ENCODE measurements at places on chromosomes 6 and 20.

DNA sequence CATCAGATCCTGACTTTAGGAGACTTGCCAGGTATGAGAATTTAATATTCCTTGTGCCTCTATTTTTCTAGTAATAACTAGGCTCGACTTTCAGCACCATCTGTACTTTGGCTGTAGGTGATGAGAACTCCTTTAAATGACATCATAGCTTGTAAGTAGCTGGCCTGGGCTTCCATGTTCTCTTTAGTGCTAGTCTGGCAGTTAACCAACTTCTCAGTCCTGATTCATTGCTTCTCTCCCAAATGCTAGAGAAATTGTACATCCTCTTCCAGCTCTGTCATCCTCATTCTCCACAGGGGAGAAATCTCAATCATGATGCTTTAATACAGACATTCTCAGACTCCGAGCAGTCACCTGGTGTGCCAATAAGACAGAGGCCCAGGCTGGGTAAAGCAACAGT lies 143.5 kb upstream of the MOCS1 start:
- no peak for DNase-seq

DNA sequence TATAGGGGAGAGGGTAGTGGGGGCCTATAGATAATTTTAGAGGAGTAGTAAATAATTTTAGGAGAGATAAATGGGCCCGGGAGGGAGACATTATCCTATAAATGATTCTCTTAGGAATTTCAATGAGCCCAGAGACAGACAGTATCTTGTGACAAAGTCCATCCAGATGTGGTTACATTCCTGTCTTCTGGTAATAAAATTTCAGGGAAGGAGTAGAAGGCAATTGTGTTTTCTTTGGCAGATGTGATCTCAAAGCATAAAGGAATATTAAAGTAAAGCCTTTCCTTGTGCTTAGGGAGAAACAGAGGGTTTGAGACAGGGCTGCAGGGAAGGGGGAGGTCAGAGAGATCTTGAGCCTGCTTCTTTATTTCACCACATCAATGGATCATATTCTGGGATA lies 979.8 kb upstream of the GJE1 start:
- DNase-seq, result no peak

GRCh38 chr20:35893942-35894341 lies 60.4 kb downstream of the SCAND1 start:
- DNase-seq, result no peak

GRCh38 chr20:62728781-62729300 lies 20.2 kb downstream of the NTSR1 start:
- DNase-seq, result no peak

DNA sequence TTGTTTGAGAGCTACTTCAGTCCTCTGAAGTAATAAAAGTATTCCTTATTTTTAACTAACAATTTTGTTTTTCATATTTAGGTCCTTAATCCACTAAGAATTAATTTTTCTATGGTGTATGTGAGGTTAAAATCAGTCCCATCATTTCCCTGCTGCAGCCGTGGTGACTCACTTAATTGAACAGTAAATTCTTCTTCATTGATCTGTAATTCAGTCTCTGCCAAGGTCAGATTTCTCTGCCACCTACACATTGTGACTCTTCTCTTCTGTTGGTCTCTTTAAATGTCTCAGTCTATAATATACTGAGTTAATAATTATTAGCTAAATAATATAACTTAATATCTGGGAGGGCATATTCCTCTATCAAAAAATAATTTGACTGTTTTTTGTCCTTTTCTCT lies 262.3 kb downstream of the UTRN start:
- DNase-seq, result no peak

- peak; percentile 17 for DNase-seq
Observed at GRCh38 chr20:58019027-58019849, 209.2 kb downstream of the ANKRD60 start.

- no peak for DNase-seq
Observed at GRCh38 chr6:15420959-15421438, 175.1 kb downstream of the JARID2 start.

DNA sequence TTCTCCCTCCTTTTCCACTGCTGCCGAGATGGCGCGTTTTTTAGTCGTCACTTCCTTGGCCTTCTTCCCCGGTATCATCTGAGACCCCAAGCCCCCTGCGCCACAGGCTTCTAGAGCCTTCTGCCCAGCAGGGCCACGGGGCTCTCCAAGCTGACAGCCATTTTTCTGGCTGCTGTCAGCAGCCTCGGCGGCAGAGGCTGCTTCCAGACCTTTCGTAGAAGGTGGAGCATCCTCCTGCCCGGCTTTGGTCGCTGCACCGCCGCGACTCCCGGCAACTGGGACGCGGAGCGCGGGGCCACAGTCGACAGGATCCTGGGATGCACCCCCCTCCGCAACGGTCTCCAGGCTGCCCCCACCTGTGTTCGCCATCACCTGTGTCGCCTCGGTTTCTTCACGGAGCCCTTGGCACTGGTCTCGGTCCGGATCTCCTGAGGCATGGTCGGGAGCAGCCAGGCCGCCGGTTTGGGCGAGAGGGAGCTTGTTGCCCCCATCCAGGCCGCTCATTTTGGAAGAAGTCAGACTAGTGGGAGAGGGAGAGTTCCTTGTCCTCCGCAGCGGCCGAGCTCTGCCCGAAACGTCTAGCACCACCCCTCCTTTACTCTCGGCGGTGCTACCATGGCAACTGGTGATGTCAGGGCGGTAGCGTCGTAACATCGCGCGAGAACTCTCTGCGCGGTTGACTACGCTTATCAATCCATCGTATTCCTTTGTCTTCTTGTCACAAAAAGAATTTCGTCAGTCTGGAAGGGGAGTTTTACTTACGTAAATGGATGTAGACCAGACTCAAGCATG lies at the start of gene TSPYL4:
Gene TSPYL4 (minus strand): TSS at position 571 of the 792 bp plus-strand sequence. CDS start 67 bp downstream, at position 504.
- DNase-seq, result peak; percentile 94

- peak; percentile 80 for DNase-seq
Observed at GRCh38 chr6:42453031-42453653, 1.4 kb upstream of the TRERF1 start.

DNA sequence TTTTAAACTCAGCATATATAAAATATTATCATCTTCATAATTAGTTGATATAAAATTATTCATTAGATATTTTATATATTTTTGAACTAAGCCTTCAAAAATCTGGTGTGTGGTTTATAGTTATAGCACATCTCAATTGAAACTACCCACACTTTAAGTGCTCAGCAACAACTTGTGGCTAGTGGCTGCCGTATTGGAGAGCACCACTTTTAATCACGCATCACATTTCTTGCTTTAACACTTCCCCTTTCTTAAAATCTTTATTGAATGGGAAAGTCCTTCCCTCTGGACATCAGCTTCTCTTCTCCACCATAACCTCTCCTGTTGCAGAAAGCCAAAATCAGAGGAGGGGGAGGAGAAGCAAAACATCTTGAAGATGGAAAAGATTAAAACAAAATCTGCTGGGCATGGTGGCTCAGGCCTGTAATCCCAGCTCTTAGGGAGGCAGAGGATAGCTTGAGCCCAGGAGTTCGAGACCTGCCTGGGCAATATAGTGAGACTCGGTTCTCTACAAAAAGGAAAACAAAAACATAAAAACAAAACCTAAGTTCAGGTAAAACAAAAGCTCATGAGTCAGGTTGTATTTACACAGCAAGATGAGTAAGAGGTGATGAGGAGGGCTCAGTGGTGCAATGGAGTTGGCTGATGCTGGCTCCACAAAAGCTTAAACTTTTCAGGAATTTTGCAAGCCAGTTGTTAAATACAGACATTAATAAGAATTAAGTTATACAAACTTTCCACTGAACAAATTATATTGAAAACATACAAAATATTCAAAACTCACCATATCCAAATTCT lies 237.0 kb upstream of the SUPT3H start:
- DNase-seq, result no peak

- DNase-seq, result no peak
Observed at GRCh38 chr6:40999569-40999968, 39.5 kb downstream of the UNC5CL start.

DNA sequence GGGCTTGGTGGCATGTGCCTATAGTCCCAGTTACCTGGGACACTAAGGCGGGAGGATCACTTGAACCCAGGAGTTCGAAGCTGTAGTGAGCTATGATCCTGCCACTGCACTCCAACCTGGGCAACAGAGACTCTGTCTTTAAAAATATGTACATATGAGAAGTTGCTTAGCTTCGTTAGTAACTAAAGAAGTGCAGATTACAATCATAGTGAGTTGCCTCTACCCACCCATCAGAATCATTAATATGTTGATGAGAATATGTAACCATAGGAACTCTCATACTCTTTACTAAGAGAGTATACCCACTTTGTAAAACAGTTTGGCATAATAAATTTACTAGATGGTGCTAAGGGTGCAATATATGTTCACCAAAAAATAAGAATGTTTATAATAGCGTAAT lies 54.0 kb downstream of the EFHC1 start:
- DNase-seq, result no peak

- no peak for DNase-seq
Observed at GRCh38 chr20:57408131-57408530, 16.9 kb downstream of the RBM38 start.

DNA sequence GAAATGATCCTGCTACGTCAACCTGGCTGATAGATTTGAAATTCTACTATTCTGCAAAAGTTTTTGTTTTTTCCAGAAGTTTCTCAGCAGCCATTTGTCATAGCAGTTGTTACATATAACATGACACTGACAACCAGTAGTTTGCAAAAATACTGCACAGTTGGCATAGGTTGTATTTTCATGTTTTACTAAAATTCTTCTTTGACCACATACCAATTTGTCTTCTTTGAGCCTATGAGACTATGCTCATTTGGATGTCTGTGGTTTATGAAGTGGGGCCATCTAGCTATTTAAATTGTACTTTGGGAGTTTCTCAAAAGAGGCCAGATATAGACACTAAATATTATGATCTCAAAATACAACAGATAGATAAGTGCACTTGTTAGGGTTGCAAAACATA lies 104.9 kb upstream of the PREP start:
- no peak for DNase-seq

GRCh38 chr20:11502061-11502460 lies 415.6 kb upstream of the BTBD3 start:
- no peak for DNase-seq

DNA sequence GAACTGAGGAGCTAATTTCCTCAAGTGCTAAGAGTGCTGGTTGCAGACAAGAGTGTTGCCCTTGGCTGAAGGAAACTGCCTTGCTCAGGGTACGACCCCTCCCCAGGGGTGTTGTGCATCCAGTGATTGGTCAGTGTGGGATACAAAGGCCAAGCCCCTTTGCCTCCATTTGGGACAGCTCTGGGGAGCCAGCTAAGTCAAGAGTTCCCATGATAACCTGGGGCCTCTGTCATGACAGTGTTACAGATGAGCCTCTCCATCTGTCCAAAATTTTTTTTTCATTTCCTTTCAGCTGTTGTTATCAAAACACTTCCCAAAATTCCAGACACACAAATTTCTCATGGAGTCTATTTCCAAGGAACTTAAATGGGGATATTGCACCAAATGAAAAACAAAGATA lies 93.3 kb downstream of the HS3ST5 start:
- DNase-seq, result no peak

DNA sequence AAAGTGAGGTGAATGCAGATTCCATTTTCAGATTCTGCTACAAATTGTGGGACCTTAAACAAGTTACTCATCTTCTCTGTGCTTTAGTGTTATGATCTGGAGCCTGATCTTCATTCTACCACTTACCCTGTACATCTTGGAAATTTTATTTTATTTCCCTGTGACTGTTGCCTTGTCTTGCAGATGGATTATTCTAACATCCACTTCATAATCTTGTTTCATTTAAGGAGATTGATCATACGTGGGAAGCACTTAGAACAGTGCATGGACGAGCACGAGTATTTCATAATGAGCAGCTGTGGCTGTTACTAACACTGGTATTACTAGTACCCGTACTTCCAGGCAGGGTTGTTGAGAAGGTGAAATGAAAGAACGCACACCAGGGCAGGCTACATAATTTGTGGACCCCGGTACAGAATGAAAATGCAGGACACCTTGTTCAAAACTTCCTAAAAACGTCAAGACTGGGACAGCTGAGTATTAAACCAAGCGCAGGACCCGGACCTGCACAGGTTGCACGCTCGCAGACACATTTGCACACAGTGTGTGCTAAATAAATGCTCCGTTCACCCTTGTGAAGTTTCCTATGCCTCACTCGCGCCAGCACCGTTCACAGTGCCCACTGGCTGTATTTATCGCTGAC lies 535 bp upstream of the CCDC170 start:
- DNase-seq, result no peak

DNA sequence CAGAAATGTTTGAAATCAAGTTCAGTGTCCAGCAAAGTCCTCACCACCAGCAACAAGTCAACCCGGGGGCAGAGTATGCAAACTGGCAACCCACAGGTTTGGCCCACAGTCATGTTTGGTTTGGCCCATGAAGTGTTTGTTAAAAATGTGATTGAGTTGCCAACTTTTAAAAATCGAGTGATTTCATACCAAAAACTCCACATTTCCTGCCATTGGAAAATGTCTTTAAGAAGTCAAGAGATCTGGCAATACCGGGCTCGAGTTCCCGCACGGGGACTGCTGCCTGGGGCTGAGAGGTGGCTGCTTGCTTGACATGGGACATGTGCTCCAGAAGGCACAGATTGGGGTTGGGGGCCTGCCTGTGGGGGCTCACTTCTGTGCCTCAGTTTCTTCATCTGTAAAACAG lies 36.1 kb downstream of the PREX1 start:
- no peak for DNase-seq

GRCh38 chr20:19605786-19606485 lies 152.1 kb upstream of the RIN2 start:
- DNase-seq, result no peak

DNA sequence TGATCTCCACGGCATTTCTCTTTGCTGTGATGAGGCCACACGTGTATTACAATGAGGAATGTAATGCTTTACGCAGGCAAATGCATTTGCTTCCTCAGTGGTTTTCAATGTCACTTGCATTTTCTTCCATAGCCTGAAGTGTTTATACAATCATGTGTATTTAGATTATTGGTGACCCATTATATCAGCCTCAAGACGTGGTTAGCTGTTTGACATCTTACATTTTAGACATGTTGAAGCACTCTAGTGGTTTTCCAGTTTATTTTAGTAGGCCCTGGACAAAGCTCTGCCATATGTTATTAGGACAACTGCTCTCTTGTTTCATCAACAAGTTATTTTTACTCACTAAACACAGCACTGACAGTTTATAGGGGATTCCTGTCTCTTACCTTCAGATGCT lies 200.4 kb downstream of the UTRN start:
- DNase-seq, result no peak

- no peak for DNase-seq
Observed at GRCh38 chr20:2602746-2603145, 49.7 kb upstream of the NOP56 start.

DNA sequence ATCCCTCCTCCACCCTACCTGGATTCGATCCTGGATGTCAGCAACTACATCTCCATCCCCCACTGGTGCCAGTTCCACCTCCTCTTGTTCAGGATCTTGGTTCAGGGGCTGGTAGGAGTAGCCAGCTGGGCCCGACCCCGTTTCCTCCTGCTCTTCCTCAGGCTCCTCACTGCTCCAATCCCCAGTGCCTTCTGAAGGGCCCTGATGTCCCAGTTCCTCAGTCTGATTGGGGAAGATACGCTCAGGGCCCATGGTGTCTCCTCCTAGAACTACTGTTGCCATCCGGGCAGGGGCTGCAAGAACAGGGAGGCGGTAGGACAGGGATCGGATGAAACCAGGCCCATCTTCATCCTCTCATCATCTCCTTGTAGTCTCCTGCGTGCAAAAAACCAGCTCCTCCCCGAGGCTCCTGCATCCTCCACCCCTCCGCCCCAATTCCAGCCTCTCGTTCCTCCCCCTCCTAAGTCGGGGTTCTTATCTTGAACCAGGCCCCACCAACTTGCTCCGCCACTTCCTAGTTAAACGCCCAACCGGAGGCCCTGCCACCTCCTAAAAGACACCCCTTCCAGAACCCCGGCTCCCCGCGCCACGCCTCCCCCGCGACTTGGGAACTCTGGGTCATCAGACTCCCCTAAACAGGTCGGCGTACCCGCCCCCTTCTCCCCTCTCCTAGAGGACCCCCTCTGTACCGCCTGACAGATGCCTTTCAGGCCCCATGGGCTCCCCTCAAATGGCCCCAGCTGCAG lies 476 bp downstream of the MEA1 start:
- no peak for DNase-seq
